ENCODE measurements at places on chromosomes 1 and 21.
A peak's percentile ranks its signal among the peaks of the same experiment; 100 is the strongest.

DNA sequence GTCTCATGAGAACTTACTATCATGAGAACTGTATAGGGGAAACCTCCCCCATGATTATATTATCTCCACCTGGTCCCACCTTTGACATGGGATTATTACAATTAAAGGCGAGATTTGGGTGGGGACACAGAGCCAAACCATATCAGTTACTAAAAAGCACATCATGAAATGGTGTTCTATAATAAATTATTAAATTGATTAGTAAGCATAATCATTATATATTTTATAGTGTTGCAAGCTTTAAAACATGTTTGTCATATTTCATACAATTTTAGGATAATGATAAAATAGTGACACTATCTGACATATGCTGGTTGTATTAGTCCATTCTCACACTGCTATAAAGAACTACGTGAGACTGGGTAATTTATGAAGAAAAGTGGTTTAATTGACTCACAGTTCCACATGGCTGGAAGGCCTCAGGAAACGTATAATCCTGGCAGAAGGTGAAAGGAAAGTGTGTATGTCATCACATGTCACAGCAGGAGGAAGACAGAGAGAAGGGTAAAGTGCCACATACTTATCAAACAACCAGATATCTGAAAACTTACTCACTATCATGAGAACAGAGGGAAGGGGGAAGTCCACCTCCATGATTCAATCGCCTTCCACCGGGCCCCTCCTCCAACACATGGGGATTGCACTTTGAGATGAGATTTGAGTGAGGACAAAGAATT lies 539.2 kb upstream of the OLFM3 start:
- no peak for DNase-seq

DNA sequence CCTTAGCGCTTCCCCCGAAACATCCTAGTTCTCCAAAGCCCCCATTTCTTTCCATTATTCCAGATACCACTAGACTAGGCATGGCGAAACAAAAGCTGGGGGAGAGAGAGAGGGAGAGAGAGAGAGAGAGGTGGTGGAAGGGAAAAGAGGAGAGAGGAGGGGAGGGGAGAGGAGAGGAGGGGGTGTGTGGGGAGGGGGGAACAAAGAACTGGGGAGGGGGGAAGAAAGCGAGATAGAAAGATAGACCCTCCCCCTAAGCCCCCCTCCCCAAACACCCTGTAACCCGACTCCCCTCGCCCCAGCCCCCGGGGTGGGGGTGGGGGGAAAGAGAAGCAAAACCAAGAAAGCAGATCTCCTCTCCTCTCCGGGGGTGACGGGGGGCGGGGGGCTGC lies 352 bp downstream of the MEX3A start:
- no peak for DNase-seq

DNA sequence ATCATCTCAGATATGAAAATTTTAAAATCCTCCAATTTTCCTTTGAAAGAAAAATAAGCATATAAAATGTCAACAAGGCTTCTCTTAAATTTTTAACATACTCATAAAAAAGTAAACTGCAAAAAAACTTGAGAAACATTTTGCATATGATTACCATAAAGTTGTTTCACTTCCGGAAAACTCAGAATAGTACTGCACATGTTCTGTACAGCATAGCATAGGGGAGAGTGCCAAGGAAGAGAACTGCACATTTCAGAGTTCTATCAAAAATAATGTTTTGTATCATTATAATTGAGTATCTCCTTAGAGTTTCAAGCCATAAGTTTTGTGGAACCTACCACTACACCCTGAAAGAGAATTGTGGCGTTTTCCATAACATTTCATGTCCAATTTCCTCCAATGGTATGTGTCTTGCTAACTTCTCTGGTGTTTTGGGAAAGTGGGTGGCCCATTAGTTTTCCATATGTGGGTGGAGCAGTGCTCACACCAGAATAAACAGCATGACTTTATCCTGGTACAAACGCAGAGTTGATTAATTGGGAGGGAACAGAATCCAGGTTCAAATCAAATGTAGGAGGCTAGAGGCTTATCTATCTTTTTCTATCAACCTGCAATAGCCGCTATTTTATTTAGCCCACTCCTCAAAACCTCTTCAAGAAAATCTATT lies 430.9 kb downstream of the LMO4 start:
- no peak for DNase-seq

DNA sequence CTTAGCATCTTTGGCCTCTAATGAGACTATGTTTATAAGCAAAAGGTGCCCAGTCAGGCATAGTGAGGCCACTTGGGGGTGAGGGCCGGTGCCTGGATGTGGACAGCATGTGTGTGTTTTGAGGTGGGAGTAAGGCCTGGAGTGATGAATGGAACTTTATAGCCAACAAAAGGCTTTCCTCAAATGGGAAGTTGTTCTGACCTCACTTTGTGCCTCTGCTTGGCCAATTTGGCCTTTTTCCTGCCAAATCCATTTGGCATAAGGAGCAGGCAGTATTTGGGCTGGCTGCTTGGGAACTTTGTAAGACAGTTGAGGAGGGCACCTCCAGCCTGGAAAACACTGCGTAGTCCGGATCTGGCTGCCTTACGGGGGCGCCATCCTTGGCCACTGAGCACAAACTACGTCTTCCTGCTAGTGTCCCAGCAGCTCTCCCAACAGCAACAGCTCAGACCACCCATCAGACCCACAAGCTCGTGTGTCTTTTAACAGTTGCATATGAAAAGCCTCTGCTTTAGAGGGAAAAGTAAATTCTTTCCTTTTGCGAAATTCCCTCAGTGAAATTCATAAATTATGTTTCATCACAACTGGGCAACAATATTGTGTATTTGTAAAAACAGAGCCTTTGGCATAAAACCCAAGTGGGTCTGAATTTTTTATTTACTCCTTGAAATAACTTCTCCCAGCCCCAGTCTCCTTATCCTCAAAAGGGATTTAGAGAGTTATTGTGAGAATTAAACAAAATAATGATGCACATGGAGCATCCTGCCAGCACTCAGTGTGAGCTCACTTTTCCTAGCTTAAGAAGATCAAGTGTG lies 322.9 kb downstream of the DISC1 start:
- DNase-seq, result no peak

GRCh38 chr1:202852163-202852904 lies 36.6 kb downstream of the RABIF start:
- DNase-seq, result peak; percentile 67

DNA sequence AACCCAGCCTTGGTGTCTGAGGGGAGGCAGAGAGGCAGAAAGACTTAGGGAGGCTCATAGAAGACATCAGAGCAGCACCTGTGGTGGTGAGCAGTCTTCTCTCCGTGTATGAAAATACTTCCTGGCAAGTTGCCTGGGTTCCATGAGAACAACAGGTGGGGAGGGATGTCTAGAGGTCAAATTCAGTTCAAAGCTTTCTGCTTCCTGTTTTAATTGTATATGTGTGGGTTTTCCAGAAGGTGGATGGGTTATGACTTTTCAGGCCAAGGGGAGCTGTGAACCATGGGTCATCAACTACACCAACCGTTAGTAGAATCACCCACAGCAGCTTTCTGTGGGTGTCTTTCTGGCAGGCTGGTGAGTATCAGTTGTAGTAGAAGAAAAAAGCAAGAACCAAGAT lies 4.1 kb upstream of the FCRL2 start:
- no peak for DNase-seq

- DNase-seq, result no peak
Measured at GRCh38 chr1:201330541-201330940, 46.9 kb downstream of the TNNT2 start.

GRCh38 chr1:206660136-206660535 lies 24.6 kb upstream of the MAPKAPK2 start:
- DNase-seq, result no peak

- DNase-seq, result no peak
Measured at GRCh38 chr1:48051466-48052126, 54.4 kb upstream of the TRABD2B start.

DNA sequence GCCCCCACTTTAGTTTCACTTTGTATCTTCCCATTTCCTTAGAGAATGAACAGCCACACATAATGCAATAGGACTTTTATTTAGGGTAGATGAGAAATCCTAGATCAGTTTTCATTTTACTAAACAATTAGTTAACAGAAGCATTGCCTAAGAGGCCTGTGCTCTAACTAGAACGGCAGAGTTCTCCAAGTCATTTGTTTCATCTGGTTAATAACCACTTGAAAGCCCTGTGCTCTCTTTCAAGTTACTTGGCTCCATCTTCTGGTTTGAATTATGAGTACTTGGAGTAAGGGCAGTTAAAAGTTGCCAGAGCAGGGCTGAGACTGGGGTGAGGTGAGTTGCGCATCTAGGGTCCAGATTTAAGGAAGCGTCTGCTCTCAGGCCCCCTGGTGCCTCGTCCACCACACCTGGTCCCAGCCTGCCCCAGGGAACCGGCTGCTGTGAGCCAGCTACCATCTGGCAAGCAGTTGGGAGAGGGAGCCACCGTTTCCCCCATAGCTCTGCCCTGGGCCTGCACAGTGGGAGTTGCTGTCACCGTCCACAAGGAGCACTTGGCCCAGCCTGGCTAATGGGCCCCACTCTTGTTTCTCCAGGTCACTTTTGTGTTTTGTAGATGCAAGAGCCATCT lies 18.1 kb upstream of the SLC44A3 start:
- no peak for DNase-seq

- DNase-seq, result no peak
Measured at GRCh38 chr1:228917342-228917741, 182.1 kb downstream of the RHOU start.

- no peak for DNase-seq
Measured at GRCh38 chr1:15703562-15703961, 19.4 kb downstream of the PLEKHM2 start.

DNA sequence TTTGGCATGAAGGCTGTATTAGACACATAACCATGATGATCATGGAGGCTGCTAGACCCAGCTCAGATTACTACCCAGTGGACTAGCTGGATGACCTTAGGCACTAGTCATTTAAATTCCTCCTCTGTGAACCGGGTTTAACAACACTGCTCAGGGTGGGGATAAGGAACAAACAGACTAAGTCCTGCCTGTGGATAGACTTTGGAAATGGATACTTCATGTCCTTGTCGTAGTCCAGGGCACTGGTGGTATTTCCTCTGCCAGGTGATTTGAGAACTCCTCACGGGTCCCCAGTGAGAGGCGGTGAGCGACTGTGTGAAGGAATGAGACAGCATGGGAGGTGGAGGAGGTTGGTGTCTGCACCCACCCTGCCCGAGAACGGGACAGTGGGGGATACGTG lies 72.9 kb upstream of the SELENON start:
- no peak for DNase-seq

GRCh38 chr1:32900956-32901822 lies at the start of gene TMEM54:
TSS of gene TMEM54 (minus strand) at chr1:32901389. CDS start at chr1:32901238, 151 bp downstream.
- no peak for DNase-seq

GRCh38 chr1:66351478-66351877 lies 182.5 kb upstream of the SGIP1 start:
- no peak for DNase-seq

DNA sequence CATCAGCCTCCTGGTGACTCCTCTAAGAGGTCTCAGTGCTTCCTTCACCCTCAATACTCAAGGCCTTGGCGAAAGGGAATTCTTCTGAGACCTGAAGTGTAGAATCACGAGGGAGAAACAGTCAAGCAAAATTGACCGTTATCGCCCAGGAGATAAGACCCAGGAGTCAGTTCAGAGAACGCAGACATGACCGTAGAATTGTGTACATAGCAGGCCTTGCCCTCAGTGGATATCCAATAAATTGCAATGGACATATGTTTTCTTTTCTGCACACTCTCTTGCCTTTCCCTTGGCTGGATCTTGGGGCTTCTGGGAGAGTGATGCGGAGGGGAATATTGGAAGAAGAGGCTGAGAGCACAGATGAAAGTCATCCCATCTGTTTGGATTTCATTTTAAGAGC lies 15.7 kb upstream of the ETS2 start:
- DNase-seq, result no peak

- no peak for DNase-seq
Measured at GRCh38 chr1:93608187-93609109, 73.2 kb downstream of the BCAR3 start.
